ENCODE measurements at places on chromosomes 4 and X.

GRCh38 chr4:187183346-187183745 lies 459.7 kb upstream of the FAT1 start:
- DNase-seq: no peak

GRCh38 chrX:40166582-40166981 lies 68.8 kb upstream of the BCOR start:
- no peak for DNase-seq

DNA sequence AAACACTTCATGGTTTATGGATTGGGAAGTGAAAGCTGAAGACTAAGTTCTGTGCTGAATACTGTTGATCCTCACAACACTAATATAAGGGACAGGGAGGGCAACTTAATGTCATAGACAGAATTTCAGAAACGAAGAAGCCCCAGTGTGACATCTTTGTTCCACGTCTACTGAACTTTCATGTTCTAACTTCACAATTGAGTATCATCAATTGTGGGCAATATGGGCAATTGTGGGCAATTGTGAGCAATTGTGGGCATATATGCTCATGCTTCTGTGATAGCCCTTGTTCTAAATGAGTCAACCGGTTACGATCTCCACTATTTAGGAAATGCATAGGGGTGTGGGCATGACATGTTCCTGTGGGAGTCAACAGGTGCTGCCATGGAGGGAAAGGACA lies 33.7 kb downstream of the CYBB start:
- no peak for DNase-seq

DNA sequence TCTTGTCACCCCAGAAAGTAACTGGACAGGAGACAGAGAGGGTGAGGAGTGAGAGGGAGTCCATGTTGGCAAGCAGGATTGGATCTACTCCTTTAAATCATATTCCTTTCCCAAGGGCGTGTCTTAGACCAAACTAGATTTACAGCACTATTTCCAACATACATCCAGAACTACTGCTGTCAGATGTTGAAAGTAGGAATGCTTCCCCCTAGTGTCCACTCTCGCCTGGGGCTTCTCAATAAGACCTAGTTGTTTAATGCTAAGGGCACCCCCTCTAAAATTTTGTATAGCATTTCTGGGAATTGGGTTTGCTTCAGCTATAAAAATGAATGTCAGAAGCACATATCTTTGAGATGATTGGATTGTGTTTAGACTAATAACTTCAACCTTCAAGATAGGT lies 13.3 kb downstream of the OFD1 start:
- peak; percentile 52 for DNase-seq

- peak; percentile 25 for DNase-seq
These were observed 42.8 kb downstream of the IL21 start for GRCh38 chr4:122577808-122578781.

All from erythroblast (primary cell).